HEK293T (cell line): ENCODE measurements at places on chromosomes 12 and 14.
A peak's percentile ranks its signal among the peaks of the same experiment; 100 is the strongest.

DNA sequence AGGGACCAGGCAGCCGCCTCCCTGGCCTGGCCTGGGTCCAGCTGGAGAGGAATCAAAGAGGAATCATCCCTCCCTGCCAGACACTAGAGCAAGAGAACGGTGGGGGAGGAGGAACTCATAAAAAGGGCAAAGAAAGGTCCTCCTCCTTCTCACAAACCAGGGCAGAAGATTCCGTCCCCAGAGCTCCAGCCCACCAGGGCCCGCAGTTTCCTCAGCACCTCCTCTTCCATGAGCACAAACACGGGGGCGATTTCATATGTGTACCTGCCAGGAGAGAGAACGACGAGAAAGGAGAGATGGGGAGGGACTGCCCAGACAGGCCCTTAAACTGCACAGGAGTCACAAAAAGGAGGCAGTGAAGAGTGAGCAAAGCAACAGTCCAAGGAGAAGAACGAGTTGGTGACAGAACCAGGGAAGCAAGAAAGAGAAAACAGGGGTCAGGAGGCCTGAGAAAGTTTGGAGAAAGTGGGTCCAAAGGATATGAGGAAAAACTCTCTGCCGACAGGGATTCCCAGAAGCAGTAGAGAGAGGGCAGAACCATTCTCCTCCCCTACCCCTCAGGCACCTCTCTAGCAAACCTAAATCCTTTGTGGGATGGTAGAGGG is 8.7 kb upstream of the ZNF740 start:
- DNase-seq, result no peak

DNA sequence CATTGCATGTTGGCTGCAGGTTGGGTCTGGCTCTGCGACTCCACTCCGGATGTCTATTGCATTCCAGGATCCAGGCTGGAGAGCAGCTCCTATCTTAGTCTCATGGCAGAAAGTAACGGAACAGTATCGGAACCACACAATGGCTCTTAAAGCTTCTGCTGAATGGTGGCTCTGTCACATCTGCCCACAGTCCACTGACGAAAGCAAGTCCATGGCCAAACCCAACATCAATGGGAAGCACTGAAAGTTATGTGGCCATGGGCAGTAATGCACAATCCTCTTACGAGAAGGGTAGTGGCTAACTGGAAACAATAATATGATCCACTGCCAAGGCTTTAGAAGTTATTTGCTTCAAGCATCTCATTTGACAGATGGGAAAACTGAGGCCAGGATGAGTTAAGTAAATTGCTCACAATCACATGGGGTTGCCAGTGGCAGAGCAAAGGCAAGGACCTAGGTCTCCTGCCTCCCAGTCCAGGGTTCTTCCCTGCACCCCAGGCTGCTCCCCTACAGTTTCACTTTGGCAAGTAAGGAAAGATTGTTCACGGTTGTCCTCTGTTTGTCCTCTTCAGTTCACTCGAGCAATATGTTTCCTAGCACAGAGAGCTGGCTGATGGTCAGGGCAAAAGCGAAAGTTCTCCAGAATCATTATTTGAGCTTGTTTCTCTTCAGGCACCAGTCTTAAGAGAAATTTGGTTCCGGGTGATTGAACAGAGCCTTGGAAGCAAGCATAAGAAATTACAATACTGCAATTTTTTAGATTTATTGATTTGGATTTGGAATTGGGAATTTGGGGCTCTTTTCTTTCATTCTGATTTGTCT is 54.2 kb downstream of the CKAP4 start:
- DNase-seq, result no peak

GRCh38 chr12:64682572-64683277 is 72.4 kb downstream of the RASSF3 start:
- DNase-seq, result peak; percentile 78

DNA sequence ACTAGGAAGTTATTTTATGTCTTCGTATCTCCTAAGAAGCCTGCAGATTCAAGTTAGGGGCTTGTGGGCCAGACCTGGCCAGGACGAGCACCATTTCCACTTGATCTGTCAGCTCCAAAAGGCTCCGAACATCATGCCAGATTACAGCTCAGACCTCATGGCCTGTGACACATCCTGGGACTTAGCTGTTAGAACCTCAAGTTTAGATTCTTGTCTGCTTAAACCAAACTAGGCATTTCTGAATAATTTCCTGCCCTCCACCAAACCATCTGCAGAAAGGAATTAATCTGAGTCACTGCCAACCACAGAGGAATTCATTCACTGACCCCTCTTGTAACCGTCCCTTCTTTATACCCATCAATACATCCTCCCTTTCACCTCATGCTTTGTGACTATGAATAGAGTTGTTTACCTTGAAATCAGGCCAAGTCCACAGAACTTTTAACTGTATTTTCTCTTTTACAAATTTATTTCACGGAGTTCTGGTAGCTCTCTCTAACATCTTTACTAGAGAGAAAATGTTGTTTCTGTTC is 120.3 kb downstream of the FBXL14 start:
- DNase-seq, result no peak

DNA sequence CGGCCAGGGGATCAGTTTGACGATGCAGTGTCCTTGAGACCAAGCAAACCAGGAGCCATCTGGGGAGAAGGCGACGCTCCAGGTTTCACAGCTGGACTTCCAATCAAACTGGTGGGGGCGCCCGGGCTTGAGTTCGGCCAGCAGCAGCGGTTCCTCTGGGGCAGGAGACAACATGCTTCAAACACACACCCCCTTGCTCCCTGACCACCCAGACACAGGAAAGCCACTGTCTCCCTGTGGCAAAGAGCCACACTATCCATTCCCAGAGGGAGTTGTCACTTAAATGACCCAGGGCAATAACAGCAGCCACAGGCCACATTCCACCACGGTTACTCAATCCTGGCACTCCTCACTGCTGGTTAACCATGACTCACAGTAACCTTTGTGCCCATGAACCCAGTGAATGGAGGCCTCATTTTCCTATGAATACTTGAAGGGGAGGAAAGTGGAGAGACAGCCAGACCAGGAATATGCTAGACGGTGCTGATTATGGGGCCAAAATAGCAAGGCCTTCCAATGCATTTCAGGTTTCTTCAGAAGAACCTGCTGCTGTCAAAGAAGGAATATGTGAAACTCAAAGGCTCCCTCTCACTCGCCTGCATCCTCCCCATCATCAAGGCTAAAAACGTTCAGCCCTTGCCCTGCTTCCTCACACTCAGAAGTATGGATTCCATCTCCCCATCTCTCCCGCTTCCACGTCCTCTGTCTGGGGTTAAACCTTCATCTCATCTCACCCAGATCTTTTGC is 8.5 kb downstream of the WSB2 start:
- no peak for DNase-seq

GRCh38 chr14:82872494-82872893 is 1338.8 kb upstream of the SEL1L start:
- DNase-seq, result no peak

- DNase-seq, result no peak
Observed at GRCh38 chr12:1933342-1934051, 15.0 kb upstream of the CACNA2D4 start.

GRCh38 chr12:34391771-34392581 is 369.7 kb downstream of the ALG10 start:
- DNase-seq, result no peak

DNA sequence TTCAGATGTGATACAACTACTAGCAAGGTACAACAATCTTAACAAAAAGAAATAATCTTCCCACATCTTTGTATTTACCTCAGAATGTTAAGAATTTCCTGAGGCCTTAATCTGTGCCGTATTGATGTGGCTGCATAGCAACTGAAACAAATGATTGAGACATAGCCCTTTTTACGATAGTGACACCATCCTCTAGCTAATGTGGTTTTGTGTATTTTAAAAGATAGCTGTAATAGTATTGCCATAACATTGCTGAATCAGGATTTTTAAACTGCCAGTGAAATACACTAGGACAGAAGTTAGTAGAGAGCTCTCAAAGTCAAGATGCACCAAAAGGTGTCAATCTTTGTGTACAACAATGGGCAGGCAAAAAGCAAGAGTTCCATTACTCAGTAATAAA is 11.9 kb downstream of the NPAS3 start:
- no peak for DNase-seq

DNA sequence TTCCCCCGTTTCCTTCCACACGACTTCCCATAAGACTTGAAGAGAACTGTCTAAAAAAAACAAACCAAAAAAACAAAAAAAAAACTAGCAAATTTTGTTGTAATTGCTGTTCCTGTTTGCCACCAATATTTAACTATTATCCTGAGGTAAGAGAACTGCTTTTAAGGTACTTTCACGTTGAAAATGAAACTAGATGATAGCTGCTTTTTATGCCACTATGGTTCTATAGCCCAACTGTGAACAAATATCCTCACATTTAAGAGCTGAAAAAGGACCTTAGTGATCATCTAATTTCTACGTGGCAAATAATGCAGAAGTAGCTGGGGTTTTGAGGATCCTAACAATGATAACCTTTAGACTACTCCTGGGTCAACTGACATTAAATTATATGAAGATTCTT is 98.6 kb downstream of the TAOK3 start:
- no peak for DNase-seq
